Mesothelial cell of epicardium (in vitro differentiated cells): ENCODE measurements at places on chromosomes 3 and 15.

GRCh38 chr3:58260733-58261132 is 23.1 kb downstream of the ABHD6 start:
- no peak for DNase-seq

DNA sequence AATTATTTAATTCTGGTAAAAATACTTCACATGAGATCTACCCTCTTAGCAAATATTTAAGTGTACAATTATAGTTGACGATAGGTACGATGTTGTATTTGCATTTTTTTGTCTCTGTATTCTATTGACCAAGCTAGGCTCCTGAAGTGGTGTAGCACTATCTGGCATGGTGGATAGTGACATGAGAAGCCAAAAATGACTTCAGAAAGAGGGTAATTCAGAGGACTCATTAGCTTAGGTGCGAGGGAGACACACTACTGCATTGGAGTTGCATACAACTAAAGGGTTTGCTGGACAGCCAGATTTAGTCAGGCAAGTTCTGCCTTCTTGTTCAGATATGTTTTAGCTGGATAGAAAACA is 50.6 kb downstream of the KBTBD8 start:
- no peak for DNase-seq

DNA sequence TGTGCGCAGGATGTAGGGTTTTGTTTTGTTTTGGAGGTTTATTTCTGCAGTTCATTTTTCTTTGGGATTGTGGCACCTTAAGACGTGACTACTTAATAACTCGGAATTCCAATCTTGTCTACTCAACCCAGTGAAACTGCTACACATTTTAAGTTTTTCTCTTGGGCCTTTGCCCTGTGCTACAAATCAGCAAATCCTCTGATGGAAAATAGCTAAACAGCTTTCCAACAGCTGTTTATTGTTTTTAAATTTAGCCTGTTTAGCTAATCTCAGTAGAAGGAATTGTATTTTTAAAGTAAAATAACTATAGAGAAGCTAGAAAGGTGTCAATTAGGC is 48.4 kb downstream of the OPA1 start:
- DNase-seq = no peak

- no peak for DNase-seq
Observed at GRCh38 chr15:47470983-47471382, 246.3 kb upstream of the SEMA6D start.

- DNase-seq = no peak
Observed at GRCh38 chr15:43268111-43269105, 1.7 kb upstream of the TGM5 start.

DNA sequence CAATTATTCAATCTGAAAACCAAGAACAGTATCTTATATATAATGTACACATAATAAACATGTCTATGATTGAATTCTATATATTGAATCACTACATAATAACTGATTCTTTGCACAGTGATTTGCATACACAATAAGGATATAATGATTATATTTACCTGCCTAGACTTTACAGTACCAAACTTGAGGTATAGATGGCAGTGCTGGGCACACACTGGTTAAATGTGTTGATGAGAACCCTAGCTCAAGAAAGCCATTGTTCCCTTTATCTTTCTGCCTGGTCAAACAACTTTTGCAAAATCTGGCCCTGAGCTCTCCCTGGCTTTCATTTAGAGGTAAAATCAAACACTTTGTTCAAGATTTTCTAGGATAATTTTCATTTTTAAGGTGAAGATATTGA is 697.7 kb downstream of the TUSC7 start:
- DNase-seq = no peak

DNA sequence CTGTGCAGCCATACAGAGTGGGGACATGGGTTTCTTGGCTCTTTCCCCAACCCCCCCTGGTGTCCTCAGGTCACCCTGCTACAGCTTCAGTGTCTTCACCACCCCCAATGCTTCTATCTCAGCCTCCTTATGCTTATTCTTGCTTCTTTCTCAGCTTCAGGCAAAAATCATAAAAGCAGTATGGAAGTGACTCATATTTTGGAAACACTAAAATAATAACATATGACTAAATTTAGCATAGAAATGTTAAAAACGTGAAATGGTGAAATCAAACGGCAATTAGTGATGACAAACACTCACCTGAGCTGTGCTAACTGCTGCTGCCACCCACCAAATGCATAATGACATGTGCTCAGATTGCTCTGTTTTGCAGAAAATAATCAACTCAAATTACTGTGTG is 475.2 kb upstream of the EPHA3 start:
- DNase-seq = no peak

DNA sequence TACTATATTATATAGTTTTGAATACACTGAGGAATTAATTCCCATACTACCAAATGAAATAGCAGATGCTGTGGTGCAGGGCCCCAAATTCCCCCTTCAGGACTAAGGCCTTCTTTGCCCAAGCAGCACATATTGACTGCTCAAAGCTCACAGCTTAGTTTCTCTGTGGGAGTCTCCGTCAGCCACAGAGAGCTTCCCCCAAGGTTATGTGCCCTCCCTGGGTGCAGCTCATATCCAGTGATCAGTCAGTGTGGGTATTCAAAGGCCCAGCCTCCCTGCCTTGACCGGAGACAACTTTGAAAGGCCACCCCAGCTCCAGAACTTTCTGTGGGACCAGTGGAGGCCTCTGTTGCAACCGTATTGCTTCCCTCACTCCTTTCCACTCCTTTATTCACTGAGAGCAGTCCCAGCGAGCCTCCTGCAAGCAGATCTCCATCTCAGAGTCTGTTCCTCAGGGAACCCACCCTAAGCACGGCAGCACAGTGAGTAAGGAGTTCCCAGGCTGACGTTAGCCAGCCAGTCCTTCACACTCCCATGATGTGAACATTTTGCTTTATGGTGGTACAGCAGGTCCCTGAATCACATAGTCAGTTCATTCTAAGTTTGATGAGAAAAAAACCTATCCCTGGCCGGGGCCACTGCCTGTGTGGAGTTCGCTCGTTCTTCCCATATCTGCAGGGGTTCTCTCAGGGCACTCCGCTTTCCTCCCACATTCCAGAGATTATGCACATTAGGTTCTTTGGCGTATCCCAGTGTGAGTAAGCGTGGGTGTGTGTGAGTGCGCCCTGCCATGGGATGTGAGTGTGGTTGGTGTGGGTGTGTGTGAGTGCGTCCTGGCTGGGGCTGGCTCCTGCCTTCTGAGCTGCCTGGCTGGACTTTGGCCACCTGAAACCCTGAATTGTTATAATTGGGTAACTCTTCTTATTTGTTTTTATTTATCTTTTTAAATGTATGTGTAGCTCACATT is 64.4 kb upstream of the PPARG start:
- no peak for DNase-seq

GRCh38 chr15:92714077-92714476 is 58.5 kb upstream of the FAM174B start:
- no peak for DNase-seq

GRCh38 chr3:184880276-184881019 is 68.5 kb downstream of the VPS8 start:
- no peak for DNase-seq

DNA sequence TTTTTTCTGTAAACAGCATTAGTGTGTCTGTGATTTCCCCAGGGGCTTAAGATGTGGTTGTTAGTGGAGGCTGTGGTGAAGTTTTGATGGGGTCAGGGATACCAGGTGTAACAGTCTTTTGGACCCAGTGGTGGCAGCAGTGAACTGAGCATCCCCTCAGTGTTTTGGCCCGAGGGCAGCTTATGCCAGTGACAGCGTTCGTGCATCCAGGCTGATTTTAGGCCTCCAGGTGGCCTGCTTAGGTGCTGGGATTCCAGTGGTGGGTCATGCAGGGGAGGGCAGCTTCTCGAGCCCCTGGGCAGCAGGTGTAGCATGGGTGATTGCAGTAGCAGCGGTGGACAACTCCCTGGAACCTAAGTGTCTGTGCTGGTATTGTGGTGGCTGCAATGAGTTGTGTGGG is 29.2 kb downstream of the STT3B start:
- no peak for DNase-seq

DNA sequence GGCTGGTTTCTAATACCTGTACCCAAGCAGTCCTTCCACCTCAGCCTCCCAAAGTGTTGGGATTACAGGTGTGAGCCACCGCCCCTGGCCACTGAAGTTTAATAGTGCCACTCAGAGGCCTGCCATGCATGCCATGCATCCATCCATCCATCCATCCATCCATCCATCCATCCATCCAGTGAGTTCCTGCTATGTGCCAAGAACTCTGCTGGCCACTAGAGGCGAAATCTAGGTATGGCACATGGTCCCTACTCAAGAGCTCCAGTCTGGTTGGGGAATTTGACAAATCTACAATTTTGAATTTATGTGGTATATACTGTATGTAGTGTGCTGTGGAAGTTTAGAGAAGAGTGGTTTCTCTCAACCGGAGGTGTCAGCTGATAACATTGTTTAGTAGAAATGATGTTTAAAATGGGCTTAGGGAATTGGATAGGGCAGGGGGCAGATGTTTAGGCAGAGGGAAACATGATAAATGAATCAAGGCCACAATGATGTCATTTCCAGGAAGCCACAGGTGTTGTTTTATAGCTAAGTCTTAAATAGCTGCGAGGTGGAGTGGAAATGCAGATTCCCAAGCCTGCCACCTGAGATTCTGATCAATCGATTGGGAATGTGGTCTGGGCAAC is 384.4 kb upstream of the C2CD4B start:
- no peak for DNase-seq

- DNase-seq = no peak
Observed at GRCh38 chr3:162354356-162354755, 857.7 kb downstream of the OTOL1 start.

GRCh38 chr15:84856731-84857417 is 27.6 kb upstream of the SLC28A1 start:
- DNase-seq = no peak

DNA sequence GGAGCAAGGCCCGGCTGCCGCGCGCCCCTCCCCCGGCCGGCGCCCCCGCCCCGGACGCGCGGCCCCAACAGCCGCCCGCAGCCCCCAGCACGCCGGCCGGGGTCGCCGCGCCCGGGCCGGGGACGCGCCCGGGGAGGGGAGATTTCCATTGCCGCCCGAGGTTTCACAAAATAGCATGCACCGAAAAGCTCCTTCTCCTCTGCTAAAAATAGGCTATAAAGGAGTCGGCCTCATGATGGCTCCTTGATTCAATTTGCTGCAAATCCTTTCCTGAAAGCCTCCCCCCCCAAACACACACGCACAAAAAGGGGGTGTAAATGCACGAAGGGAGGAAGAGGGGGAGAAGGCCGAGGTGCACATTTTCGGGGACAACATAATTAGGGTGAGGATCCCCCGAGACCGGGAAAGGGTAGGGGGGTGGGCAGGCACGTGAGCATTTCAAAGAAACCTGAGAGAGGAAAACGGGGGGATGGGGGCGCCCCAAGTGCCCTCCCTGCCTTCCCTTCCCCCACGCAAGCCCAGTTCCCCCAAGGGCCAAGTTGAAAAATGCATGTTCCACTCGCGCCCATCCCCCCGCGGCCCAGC is 734 bp downstream of the TBL1XR1 start:
- DNase-seq = peak; percentile 22

- no peak for DNase-seq
Observed at GRCh38 chr3:61252836-61253235, 1.6 kb upstream of the FHIT start.
